ENCODE measurements at places on chromosomes 2 and 18. TPM values are rescaled to one million over a fixed set of nuclear protein-coding genes. Genes with fewer than 3 reads are reported as not detected.

GRCh38 chr2:16855183-16855582, 189.5 kb upstream of the CYRIA start:
- no peaks in the 10 kb centered on the region for H3K27me3 ChIP-seq
- DNase-seq = no peak
- no peak overlapping the region for H3K4me3 ChIP-seq
- H3K4me1 ChIP-seq = no peaks in the 10 kb centered on the region
- no peak overlapping the region for H3K27ac ChIP-seq
- H3K36me3 ChIP-seq = no peaks in the 10 kb centered on the region

- H3K27me3 ChIP-seq = no peaks in the 10 kb centered on the region
- H3K4me3 ChIP-seq = no peak overlapping the region
- no peaks in the 10 kb centered on the region for H3K36me3 ChIP-seq
- DNase-seq = no peak
These were observed 442.2 kb upstream of the CELF4 start for GRCh38 chr18:38007676-38008330.

DNA sequence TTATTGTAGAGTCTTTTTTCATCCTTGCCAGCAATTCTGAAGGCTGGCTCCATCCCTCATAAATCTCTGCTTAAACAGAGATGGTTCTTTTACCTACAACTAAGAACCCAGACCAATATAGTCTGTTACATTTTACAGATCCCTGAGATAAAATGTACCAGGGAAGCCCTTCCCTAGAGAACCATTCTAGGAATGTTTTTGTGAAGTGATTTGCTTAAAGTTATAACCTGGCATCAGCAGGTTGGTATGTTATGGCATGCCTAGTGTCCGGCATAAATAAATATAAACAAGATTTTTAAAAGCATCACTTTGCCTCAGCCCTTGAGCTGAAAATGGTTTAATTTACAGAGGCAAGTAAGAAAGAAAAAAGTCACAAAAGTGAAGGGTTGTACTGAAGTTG, 18.5 kb upstream of the NPAS2 start:
- no peak overlapping the region for H3K4me3 ChIP-seq
- no peaks in the 10 kb centered on the region for H3K36me3 ChIP-seq
- H3K27me3 ChIP-seq = no peaks in the 10 kb centered on the region
- no peaks in the 10 kb centered on the region for H3K4me1 ChIP-seq

DNA sequence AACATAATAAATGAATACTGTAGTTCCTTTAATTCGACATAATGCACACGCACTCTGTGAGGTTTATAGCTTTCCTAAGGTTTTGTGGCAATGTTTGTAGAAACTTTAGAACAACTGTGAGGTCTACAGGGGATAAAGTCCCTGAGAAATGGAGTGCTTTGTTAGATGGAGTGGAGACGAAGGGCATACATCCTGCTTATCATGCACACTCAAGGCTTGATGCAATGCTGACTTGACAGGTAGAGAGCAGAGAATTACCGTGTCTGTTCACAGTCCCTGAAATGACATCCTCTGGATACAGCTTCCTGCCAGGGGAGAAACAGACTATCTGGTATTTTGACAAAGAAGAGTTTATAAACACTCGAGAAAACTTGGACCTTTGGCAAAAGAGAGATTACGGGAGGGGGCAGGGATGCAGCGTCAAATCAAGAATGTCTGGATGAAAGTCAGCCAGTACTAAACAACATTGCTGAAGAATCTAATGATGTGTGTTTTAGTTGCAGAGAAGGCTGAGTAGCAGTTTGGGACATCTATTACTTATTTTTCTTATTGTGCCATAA, 766.9 kb upstream of the ZEB2 start:
- DNase-seq = no peak
- H3K27ac ChIP-seq = no peak overlapping the region
- H3K27me3 ChIP-seq = no peaks in the 10 kb centered on the region
- no peaks in the 10 kb centered on the region for H3K36me3 ChIP-seq
- no peak overlapping the region for H3K4me3 ChIP-seq

Gene CASP10
- total RNA-seq = 22.0 TPM

Gene CFC1
- total RNA-seq = not detected

Gene ANKRD62
- not detected for total RNA-seq

All from activated naive CD4-positive, alpha-beta T cell treated with anti-CD3 and anti-CD28 coated beads for 36 hours (primary cell).